NCI-H1436 treated with DMSO at 0.1 percent for 48 hours (cell line): ENCODE measurements at places on chromosomes 13 and 19.

DNA sequence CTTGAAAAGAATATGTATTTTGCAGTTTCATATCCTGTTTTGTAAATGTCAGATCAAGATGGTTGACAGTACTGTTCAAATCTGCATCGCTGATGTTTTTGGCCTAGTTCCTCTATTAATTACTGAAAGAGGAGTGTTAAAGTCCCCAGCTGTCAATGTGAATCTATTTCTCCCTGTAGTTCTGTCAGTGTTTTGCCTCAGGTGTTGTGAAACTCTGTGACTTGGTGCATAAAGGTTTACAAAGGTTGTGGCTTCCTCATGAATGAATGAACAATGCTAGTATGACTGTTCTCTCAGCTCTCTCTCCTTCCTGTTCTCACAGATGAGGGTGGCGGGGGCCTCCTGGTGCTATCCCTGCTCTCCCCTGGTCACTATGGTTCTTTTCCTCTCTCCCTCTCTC lies 142.4 kb downstream of the MYCBP2 start:
- no peak for DNase-seq

DNA sequence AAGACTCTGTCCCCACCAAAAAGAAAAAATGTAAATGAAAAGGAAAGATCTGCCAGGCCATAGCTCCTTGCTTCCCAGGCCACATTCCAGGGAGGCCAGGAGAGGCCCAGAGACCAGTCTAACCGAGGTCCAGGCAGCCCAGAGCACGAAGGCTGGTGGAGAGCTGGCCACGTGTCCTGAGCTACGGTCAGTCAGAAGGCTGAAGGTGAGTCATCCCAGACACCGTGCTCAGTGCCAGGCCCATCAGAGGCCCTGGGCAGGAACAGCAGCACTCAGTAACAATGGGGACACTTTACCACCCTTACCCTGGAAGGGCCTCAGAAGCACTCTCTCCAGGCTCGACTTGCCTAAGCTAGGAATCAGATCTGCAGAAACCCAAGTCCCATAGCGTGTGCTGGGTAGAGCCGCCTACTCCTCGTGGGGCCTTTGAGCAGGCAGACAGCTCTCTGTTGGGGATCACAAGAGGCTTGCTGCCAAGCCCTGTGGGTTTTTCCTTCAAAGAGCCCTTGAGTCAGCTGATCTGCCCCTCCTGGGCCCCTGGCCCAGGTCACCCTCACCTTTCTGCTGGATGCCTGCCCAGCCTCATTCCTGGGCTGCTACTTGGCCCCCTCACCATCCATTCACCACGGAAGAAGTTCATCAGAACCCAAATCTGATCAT lies 11.6 kb upstream of the DNMT1 start:
- DNase-seq = no peak

GRCh38 chr19:8642561-8642960 lies 12.1 kb downstream of the NFILZ start:
- no peak for DNase-seq

DNA sequence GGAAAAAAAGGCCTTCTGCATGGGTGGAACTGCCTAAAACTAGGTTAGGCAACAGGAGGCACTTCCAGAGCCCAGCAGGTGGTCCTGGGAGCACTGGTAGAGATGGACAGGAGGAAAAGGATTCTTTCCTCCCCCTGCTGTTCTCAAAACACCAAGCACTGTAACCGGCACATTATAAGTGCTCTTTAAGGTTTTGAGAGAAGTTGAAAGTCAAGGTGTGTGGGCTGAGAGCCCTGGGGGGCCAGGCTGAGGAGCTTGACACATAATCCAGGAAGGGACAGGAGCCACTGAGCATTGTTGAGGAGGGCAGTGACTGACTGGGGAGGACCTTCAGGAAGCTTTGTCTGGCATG lies 32.3 kb downstream of the SPATA13 start:
- DNase-seq = no peak

DNA sequence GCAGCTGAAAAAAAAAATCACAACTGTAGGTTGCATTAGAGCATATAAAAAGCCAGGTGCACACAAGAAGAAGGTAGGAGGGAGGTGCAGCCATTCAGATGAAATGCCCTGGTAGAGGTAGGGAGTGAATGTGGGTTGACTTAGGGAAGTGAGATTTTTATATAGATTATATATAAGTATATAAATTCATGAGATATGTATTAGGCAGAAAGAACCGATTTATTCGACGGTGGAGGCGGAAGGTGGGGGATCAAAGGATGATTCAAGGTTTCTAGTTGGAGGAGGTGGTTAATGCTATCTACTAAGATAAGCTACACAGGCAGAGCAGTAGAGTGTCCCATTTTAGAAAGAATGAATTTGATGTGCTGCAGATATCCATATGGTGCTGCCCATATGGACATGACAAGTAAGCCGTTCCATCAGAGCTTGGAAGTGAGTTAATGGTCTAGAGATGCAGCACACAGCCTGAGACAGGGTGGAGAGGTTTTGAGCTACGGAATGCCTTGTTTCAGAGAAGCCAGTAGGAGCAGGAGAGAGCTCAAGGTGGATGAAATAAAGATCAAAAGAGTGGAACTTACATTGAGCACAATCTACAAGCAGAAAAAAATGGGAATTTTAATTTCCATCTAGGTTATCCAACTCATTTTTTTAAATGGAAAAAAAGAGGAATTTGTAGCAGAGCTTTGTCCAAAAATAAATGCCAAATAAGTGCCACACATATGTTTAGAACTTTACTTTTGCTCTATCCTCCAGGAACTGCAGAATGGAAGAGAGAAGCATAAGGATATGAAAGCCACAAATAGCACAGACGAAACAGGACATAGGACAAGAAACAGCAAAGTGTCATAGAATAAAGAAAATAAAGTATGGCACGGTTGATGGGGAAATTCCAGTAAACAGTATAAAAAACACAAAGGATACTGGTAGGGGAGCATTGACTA lies 177.3 kb downstream of the PCDH9 start:
- DNase-seq = no peak

DNA sequence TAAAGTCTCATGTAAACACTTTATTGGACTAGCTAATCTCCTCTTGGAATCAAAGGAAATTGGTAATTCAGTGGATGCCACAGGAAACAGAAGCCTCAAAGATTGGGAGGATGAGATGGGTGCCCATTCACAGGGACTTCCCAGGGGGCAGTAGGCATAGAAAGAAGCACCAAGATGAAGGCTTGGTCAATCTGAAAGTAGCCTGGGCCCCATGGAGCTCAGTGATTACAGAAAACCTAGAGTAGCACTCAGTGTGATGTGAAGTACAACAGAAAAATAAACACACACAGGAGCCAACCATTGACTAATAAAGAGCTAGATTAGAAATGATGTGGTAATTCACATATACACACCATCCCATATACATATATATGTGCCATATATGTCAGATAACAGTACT lies 560.6 kb downstream of the TBC1D4 start:
- DNase-seq = no peak

DNA sequence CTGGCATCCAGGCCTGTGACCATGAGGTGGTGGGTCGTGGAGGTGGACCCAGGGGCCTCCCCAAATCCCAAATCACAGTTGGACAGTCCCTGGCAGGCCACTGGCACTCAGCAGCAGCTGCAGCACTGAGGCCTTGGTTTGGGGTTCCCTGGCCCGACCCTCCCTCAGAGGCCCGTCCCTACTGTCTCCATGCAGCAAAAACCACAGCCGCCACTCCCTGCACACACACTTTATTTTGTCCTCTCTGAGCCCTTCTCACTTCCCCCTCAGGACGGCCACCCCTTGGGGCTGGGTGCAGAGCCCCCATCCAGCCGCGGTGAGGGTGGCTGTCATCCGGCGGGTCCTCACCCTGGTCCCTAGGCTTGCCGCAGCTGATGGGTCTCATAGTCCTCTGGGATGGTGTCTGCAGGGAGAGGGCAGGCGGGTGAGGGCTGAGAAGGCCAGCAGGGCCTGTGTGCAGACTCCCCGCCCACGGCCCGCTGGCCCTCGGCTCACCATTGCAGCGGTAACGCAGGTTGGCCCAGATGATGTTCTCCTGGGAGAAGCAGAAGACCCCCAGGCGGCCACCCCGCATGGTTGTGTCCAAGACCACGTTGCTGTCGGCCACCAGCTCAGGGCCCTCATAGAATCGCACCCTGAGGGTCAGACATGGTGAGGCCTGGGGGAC lies 8.4 kb downstream of the COMP start:
- DNase-seq = no peak

GRCh38 chr13:48571126-48571913 lies 38.4 kb upstream of the RCBTB2 start:
- no peak for DNase-seq

DNA sequence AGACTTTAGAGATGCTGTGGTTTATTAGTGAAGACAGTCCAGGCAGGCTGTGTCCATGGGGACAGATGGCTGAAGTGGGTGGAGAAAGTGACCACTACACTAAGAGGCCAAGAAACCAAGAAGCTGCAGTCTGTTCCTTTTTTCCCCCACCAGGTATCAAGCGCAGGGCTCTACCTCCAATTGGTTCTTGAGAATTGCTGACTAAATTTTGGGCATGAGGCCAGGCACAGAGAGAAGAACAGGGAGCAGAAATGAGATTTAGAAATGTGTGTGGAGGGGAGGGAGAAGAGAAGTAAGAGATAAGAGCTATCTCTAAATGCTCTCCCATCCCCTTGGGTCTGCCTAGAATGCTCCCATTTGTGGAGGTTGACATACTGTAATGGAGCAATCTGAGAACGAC lies 12.3 kb upstream of the CYSLTR2 start:
- no peak for DNase-seq

DNA sequence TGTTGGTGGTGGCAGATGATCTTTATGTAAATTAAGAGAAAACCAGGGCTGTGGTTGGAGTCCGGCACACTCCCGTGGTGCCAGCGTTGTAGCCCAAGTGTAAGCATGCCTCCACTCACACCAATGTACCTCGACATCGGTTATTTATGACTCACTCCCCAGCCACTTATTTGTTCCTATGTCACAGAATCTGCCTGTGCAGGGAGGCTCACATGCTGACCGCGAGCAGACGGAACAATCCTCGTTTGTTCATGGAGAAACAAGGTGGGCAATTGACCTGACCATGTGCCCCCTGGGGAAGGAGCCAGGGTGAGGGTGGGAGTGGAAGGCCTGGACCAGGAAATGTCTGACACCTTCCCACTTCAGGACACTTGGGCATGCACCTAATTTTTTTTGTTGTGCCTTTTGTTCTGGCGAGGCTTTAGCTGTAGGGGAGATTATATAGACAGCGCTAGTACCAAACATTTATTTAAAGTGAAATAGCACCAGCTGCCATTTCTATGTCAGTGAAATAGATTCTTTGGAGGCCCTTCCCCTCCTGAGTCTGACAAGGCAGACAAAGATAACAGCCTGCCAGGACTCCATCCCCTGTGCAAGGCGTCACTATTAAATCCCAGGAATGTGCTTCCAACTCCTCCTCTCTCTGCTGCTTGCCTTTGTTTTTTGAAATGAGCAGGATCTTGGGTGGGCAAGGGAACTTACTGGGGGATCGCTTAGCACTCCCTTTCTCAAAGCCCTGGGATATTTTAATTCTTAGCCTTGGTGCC lies 394.2 kb downstream of the FGF9 start:
- no peak for DNase-seq

GRCh38 chr13:105545811-105546210 lies 989.7 kb downstream of the EFNB2 start:
- DNase-seq = no peak

GRCh38 chr13:49214917-49215376 lies 5.2 kb upstream of the MLNR start:
- DNase-seq = no peak

DNA sequence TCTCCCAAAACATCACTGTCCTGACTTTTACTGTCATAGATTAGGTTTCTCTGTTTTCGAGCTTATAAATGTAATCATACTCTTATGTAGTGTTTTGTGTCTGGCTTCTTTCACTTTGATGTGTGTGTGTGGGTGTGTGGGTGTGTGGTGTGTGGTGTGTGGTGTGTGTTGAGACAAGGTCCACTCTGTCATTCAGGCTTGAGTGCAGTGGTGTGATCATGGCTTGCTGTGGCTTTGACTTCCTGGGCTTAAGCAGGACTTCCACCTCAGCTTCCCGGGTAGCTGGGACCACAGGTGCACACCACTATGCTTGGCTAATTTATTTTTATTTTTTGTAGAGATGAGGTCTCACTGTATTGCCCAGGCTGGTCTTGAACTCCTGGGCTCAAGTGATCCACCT lies 59.6 kb downstream of the PDS5B start:
- no peak for DNase-seq

DNA sequence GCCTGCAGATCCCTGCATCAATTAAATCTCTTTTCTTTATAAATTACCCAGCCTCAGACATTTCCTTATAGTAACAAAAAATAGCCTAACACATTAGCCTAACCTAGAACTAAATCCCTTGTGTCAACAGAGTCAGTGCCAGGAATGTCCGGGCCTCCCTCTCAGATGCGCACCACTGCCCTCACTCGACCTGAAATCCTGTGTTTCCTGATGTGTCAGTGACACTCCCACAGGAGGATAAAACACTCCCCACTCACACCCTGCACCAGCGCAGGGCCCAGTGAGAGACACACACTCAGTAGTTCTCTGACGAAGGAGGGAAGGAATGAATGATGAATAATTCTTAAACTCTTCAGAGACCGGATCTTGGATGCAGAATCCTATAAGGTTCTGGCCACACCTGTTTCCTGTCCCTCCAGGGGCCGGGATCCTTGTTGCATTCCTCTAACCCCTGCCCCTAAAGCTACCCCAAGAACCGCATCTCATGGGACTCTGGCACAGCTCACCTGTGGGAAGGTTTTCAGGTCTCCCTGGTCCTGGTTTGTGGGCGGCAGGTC lies 3.1 kb downstream of the CEACAM3 start:
- DNase-seq = no peak

DNA sequence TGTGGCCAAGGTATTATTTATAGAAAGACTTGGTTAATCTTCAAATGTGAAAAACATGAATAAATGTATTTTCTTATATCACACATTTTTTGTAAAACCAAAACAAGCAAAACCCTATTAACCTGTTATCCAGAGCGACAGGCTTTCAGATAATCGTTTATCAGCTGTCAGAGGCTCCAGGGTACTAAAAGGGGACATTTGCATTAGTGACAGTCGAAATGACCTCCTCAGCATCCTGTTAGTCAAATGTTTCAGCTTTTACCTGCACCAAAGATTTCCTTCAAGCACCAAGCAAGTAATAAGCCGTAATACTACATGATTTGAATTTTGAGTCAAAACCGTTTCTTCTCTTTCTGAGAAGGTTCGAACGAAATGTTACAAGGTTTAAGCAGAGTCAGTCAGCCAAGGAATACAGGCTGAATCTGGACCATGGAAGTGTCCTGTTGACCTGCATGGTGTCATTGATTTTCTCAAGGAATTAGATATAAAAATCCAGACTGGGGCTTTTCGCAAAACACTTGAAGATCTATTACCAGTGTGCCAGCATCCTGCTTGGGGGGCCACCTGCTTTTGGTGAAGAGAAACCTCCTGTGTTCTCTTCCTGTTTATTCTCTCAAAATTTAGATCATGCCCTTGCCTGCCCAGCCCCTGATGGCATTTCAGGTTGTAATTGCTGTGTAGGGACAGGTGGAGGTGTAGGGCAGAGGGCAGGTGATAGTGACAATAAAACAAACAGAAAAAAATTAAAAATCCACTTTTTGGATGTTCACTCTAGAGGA lies 11.3 kb upstream of the RFC3 start:
- DNase-seq = no peak
